ENCODE measurements at places on chromosomes 3 and 15.

- DNase-seq = no peak
Observed at GRCh38 chr15:49163678-49164077, 6.4 kb upstream of the GALK2 start.

DNA sequence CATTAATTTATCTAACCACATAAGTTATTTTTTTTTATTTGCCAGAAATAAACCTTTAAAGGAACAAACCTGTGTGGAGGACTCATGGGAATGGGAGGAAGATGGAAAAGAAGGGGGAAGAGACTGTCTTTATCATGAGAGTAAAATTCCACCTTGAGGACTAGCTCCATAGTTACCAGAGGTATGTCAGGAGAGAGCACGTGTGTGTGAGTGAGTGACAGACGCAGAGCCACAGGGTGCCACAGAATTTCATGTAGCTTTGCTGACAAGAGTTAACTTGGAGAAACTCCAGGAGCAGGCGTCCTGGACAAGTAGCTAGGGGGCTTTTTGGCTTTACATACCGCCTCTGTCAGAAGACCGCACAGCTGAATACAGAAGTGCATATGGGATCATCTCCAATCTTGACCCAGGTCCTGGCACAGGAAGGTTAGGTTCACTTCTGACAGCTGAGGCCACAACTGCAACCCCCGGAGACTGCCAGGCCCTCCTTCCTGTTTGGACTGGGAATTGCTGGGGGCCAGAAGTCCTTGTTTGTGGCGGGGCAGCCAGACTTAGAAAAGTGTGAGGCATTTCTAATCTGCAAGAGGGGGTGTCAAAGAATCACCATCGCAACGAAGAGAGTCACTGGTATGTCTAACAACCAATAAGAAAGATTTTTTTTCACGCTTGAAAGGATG, 197.8 kb upstream of the TPM1 start:
- DNase-seq = no peak

- no peak for DNase-seq
Observed at GRCh38 chr3:146246526-146246925, 4.4 kb downstream of the PLSCR4 start.

DNA sequence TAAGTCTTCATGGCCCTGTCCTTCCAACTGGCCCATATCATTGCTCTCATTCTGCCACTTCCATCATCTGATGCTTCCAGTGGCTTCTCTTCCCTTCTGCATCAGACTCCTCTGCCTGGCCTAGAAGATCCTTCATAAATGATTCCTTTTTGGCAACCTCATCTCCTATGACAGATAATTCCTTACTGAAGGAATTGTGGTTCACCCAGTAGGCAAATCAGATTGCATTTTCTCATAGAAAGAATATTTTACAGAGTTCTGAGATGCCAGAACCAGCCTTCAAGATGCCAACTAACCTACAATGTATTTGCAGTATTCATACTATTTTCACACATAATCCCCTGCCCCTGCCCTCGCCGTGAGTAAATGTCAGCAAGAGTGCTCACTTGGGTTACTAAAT, 423.0 kb upstream of the TGFBR2 start:
- no peak for DNase-seq

DNA sequence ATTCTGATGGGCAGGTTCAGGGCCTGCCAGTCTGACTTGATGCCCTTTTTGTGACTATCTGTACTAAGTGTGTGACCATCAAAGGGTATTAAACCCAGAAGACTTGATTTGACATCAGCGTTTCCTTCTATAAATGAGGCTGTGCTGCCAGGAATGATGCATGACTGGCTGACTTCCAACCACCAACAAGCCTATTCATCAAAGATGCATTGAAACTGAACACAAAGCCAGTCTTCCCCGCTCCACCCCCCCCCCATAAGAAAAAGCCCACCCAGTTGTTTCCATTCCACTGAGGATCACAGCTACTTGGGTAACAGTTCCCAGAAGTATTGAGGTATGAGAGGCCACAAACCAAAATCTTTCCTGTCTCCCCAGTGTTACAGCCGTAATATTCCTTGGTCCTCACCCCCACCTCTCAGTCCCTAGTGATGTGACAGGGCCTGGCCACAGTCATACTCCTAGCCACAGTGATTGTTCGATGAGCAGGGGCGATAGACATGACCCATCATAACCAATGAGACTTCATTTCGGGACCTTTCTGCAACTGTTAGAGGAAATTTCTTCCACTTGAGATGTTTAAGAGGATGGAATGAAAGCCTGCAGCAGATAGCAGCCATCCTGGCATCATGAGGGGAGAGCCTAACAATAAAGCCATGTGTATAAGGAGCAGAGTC, 22.6 kb downstream of the SH3BP5 start:
- no peak for DNase-seq

- peak; percentile 41 for DNase-seq
Observed at GRCh38 chr3:185308126-185308754, 54.4 kb upstream of the EHHADH start.

DNA sequence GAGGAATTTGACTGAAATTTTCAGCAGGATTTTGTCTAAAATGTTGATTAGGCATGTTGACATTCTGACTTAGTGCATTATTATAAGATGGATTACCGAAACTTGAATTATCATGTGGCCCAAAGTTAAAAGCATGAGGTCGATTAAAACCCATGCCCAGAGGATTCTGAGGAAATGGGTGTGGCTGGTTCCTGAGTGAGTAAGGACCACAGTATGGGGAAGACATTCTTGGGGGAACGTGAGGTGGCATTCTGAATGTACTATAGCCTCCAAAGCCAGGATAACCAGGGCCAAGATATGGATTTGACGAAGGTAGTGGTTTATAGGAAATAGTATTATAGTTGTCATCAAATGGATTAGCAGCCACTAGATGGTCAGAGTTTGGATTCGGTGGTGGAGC, 38.7 kb upstream of the DNAAF4 start:
- DNase-seq = no peak

DNA sequence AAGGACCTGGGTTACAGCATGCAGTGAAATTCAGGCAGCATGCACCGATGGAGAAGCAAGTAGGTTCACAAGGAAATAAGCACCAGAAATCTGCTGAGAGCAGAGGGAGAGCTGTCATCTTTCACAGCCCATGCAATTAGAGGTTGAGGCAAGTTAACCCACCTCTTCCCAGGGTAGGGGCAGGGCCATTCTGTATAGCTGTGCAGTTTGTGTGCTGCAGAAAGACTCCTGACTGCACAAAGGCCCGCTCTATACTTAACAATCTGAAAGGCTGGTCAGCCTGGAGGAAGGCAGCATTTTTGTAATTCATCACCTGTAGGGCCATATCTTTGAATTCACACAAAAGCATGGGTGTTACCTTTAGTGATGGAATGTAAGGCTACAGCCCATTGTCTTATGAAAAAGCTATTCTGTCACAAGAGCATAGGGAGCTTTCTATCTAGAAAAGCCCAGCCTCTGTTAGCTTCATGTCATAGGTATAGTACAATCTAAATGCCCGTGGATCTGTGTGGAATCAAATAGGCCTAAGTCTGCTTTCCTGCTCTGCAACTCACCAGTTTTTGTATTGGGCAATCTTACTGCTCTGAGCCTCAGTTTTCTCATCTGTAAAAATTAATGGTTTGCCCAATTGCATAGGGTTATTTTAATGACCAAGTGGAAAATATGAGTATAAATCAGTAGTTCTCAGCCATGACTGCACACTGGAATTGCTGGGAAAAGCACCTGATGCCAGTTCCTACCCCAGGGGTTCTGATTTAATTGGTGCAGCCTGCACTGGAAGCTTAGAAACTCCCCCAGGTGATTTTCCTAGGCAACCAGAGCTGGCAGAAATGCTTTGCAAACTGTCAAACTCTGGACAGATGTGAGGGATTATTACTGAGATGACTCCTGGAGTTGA, 65.2 kb downstream of the ATP13A5 start:
- no peak for DNase-seq

DNA sequence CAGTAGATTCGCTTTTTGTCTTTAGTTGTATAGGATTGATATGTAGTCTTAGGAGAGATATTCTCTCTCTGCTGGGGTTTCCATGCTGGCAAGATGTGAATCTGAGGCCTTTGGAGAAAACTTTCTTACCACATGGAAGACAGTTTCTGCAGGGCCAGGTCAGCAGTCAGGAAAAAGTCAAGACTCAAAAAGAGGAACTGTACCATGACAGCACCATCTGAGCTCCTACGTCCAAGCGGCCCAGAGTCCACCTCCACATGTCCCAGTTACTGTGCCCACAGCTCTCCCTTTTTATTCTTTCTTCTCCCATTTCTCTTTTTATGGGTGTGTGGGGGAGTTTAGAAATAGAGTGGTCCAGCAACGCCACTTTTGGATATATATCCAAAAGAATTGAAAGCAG, 172.0 kb downstream of the MTHFS start:
- DNase-seq = no peak

DNA sequence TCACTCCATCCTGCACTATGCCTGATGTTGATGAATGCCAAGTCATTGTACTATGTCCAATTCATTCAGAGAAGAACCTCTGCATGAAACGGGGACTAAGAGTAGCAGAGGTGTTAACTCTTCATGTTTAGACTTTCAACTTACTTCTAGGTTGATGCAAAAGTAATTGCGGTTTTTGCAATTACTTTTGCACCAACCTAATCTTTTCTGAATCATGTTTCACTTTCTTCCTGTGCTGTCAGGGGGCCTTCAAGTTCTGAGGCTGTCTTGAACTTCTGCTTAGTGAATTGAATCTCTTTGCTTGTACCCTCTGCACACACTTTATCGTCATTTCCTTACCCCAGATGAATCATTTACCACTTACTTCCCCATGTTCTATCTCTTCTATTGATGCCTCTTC, 636.2 kb downstream of the NAALADL2 start:
- DNase-seq = no peak

DNA sequence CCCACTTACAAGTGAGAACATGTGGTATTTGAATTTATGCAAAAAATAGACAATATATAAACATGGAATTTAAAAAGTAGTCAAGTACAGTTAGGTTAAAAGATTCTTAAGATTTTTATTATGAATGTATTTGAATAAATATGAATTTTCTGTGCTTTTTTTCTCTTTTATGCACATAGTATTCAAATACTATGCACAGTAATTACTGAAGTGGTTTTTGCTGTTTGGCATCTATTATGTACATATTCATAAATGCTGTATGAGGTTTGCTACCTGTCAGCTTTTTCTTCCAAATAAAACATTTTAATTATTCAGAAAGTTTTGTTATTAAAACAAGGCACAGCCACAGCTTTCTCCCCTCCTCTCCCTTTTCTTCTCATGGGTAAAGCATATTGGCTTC, 1272.7 kb downstream of the NSUN3 start:
- DNase-seq = no peak

DNA sequence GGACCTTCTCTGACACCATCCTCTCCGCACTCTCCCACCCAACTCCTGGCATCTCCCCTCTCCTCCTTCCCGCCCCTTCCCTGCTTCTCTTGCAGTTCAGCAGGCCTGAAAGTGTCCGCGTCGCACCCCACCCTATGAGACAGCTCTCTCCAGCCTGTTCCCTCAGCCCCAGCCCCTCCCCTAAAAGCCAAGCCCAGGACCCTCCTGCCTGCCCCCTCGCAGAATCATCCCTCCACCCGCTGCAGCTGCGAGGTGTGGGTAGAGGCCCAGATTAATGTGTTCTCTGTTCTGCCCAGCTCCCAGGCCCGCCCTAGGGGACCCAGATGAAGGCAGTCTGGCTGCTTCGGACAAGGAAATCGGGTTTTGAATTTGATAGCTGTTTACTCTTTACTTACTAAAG, 410 bp downstream of the PRR23E start:
- DNase-seq = no peak

DNA sequence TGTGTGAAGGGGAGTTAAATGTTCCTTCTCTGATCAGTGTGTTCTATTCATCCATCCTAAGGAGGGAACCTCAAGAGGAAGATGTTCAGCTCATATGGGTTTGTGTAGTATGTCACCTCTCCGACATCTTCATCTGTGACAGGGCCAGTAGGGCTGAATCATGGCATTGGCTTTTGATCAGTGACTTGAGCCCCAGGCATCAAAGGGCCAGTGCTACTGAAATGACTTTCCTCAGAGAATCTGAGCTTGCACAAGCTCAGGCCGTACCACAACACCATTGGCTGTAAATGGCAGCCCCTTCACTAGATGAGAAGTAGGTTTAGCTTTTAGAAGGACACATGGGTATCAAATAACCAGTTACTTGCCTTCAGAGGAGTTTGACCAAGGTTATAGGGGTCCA, 183.2 kb upstream of the NR2E3 start:
- no peak for DNase-seq

- no peak for DNase-seq
Observed at GRCh38 chr3:9666704-9667445, 17.6 kb downstream of the MTMR14 start.

GRCh38 chr3:183233966-183234365, 19.1 kb upstream of the B3GNT5 start:
- DNase-seq = no peak

GRCh38 chr3:94117729-94118128, 54.9 kb downstream of the NSUN3 start:
- DNase-seq = no peak

- no peak for DNase-seq
Observed at GRCh38 chr3:139557041-139557440, 17.5 kb upstream of the RBP1 start.

DNA sequence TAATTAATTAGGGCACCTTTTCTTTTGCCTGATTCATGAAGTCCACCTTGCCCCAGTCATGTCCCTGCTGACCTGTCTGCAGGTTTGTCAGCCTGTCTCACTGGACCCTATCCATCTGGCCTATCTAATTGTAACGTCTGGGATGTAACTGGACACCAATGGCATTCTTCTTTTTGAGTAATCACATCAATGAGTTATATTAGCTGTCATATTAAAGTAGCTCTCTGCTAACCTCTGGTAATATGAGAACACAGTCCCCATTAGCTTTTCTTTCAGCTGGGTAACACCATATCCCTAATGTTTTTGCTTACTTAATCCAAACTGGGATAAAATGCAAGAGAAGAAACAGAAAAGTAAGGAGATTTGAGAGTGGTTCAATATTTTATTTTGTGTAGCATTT, 166.2 kb upstream of the VEPH1 start:
- peak; percentile 9 for DNase-seq

GRCh38 chr15:34047893-34048775, 9.1 kb upstream of the AVEN start:
- no peak for DNase-seq

DNA sequence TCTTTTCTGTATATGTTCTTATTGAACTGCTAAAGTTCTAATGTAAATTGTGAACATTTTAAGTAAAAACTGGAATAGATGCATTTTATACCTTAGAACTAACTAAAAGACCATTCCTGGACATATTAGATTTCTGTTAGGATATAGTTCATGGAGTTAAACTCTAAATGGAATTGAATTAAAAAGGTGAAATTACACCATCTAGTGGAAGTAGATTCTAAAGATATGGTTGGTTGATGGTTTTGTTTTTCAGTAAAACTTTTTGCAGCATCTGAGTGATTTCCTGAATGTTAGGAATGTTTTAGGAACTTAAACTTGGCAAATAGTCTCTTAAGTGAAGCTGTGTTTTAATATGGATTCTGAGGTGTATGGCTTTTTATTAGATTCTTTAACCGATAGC, 96.8 kb downstream of the SLMAP start:
- DNase-seq = peak; percentile 25

DNA sequence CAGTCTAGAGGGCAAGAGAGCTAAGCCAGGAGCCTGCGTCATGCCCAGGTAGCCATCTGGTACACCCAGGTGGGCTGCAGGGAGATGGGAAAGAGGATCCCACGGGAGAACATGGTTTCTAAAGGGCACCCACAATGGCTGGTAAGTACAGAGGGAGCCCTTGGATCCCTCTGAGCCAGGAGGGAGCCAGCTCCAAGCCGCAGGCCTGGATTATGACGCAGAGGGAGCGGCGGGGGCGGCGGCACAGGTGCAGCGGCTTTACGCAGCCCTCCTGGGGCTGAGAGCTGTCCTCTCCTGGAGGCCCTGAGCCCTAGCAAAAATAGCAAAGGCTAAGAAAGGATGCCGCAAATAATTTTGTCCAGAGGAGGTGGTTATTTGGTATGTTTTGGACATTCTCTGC, 2.8 kb downstream of the CAV3 start:
- no peak for DNase-seq
